NCI-H1436 (cell line): ENCODE measurements at places on chromosomes 4 and X.

GRCh38 chr4:10158333-10158942, 41.8 kb upstream of the WDR1 start:
- no peak for DNase-seq

GRCh38 chr4:823761-824460, 2.0 kb downstream of the CPLX1 start:
- no peak for DNase-seq

DNA sequence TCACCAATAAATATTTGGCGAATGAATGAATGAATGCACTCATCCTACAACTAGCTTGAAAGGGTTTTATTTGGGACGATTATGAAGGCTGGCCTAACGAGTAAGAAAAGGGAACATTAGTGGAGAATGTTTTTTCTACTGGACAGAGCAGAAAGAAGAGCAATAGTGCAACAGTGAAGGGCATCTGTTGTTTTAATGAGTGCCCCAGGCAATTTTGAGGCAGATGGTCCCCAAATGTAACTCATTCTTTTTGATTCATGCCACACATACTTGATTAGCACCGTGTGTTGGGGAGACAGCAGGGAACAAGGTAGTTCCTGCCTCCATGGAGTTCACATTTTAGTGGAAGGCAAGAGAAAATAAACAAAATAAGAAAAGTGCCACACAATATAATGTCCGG, 22.7 kb upstream of the INTS6L start:
- no peak for DNase-seq

DNA sequence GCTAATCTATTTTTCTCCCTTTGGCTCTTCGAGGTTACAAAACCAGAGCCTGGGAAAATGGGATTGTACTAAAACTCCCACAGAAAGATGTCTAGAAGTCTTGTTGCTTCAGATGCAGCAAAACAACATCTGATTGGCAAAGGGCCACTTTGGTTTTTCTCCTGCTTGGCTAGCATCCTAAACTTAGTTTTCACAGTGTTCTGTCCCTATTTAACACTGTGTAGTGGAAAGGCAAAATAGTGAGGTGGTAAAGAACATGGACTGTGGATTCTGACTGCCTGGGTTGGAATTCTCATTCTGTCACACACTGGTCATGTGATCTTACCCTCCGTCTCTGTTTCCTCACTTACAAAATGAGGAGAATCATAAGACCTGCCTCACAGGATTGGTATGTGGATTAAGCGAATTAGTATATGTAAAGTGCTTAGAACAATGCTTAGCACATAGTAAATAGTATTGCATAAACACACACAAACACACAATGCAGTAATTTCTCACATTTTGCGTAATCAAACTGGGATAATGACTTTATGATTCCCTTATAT, 23.5 kb downstream of the TIGD2 start:
- DNase-seq: no peak

- DNase-seq: no peak
These were observed 209.8 kb upstream of the NR3C2 start for GRCh38 chr4:148651991-148652390.

DNA sequence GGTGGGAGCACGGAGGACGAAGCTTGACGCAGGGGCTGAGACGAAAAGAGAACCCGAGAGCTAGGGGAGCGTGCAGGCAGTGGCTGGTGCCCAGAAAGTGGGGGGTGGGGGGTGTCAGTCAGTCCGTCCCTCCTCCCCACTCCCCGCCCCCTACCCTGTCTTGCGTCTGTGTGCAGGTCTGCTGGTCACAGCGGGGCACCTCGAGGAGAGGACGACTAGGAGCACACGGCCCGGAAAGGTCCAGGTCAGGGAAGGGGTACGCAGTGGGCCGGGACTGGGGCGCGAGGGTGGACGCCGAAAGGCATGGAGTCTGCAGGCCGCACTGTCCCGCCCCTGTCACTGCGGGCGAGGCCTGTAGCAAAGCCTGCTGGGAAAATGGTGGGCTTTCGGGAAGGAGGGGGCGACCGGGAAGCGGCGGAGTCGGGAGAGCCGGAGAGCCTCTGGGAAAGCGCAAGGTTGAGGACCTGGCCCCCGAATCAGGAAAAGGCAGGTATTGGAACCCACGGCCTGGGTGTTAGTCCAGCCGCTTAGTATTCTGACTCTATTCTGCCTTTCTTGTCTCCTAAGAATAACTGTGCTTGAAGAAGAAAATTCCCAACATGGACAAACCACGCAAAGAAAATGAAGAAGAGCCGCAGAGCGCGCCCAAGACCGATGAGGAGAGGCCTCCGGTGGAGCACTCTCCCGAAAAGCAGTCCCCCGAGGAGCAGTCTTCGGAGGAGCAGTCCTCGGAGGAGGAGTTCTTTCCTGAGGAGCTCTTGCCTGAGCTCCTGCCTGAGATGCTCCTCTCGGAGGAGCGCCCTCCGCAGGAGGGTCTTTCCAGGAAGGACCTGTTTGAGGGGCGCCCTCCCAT, 769 bp downstream of the TCEAL1 start:
- peak; percentile 48 for DNase-seq
